T-helper 1 cell (primary cell): ENCODE measurements at places on chromosomes 1 and 21.
A peak's percentile ranks its signal among the peaks of the same experiment; 100 is the strongest.

- DNase-seq: no peak
These were observed 32.4 kb upstream of the PTGFRN start for GRCh38 chr1:116877141-116877818.

DNA sequence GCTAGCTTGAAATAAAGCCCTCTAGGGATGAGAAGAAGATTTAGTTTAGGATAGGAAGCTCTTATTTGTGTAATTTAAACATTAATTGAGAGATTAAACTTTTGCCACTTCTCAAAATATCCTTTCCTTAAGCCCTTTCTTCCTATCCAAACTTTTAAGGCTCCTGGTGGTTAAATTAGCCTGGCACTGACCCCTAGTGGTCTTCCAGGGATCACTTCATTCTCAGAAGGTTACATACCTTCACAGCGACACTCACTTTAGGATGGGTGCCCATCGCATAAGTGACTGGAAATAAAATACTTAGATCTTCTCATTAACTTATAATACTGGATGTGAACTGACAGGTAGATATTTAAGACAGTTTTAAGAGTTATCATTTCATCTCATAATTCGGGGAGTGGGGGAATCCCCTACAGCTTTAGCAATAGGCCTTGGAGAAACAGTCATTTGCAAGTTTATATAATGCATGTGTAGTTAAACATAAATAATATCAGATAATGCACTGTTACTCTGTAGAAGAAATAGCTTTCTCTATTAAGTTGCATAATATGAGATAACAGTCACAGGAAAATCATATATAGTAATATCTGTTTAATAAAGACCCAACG, 7.4 kb downstream of the LHX9 start:
- DNase-seq: no peak

DNA sequence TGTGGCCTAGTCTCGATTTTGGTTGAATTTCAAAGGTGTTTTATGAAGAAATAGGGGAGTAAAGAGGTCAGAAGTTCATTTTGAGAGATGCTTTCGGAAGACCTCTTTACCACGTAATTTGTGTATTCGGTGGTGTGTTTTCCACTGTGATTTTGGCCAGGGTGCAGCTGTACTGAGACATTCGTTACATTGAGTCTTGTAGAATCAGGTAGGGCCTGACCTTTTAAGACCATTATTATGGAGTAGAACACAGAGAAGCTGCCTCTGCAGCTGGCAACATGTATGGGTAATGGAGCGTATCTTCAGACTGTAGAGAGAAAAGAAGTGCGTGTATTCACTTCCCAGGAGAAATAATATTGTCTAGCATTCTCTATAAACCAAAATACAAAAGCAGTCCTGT, 326.5 kb downstream of the PDE4B start:
- no peak for DNase-seq

GRCh38 chr1:25065795-25066238, 135.7 kb upstream of the RUNX3 start:
- no peak for DNase-seq

GRCh38 chr1:160095382-160096105, 2.9 kb downstream of the IGSF8 start:
- DNase-seq: no peak

- no peak for DNase-seq
These were observed 1.5 kb downstream of the GALNT2 start for GRCh38 chr1:230068621-230068873.

GRCh38 chr1:225449261-225449660, 21.4 kb upstream of the LBR start:
- DNase-seq: no peak

- no peak for DNase-seq
These were observed 199.3 kb downstream of the TTLL7 start for GRCh38 chr1:83799594-83799993.

DNA sequence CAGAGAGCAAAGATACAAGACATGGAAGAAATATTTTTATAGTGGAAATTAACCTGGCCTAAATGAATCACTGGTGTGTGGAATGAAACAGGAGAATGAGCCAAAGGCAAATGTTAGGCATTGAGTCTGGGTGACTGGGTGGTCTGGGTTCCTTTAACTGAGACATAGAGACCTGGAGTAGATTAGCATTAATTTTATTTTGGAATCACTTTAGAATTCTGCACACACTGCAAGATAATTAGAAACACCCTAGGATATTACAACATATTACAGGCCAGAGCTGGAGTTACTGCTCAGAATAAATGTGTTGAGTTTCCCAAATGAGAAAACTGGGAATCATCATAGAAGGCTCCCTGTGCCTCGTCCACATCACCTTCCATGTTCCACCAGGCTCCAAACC, 85.5 kb downstream of the PLPPR5 start:
- DNase-seq: no peak

GRCh38 chr1:66258404-66259105, 275.4 kb upstream of the SGIP1 start:
- no peak for DNase-seq

GRCh38 chr1:210607361-210607760, 278.7 kb downstream of the HHAT start:
- no peak for DNase-seq

DNA sequence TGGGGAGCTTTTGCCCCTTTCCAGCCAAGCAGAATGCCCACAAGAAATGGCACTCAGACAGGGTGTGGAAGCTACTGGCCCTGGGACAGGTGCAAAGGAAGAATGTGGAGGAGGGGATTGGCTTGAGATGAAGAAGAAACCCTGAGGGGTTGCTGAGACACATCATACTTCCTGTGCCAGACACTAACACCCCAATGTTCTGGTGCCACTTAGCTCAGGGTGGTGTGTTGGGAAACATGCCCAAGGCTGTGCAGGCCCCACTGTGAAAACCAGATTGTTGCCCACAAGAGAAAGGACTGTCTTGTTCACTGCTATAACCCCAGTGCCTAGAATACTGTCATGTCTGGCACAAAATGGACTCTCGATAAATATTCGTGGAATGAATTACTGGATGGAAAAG, 9.9 kb upstream of the PAQR6 start:
- DNase-seq: no peak

GRCh38 chr1:211378844-211379243, 52.2 kb downstream of the TRAF5 start:
- no peak for DNase-seq

DNA sequence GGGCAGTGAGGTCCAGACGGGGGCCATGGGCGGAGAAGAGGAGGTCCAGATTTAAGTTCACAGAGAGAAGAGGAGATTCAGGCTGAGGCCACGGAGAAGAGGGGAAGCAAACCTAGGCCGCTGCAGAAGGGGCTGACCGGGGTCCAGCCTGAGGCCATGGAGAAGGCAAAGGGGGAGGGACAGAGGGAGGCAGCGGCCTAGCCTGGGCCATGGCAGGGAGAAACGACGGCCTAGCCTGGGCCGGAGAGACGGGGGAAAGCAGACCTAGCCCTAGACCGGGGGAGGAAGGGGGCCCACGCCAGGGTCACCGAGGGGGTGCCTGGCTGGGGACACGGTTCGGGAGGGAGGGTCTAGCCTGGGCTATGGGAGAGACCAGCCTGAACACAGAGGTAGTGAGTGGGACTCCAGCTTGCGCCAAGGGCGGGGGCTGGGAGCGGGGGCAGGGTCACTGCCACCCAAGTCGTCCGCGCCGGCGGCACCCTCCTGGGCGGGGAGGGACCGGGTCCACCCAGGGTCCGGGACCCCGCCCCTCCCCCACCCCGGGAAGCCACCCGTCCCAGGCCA, 459 bp downstream of the CAPZB start:
- DNase-seq: no peak

- no peak for DNase-seq
These were observed 56.8 kb downstream of the ACP6 start for GRCh38 chr1:147613506-147613905.

- DNase-seq: no peak
These were observed 4.1 kb downstream of the OLFML3 start for GRCh38 chr1:113983391-113983790.

DNA sequence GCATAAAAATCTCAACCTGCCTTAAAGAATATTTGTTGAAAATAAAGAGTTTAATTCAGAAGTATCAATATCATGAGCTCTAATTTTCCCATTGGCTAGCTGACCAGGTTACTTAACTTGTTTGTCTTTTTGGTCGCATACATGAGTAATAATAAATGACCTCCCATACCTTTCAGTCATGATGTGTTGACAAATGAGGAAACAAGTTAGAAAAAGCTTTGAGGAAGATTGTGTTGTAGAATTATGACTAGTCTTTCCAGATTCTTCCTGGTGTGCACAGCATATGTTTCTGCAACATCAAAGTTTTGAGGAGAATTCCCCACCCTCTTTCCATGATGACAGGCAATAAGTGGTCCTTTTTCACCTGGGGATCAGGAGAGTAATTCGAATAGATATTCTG, 17.6 kb upstream of the PAPPA2 start:
- DNase-seq: no peak

GRCh38 chr1:243253926-243254232, 1.2 kb downstream of the CEP170 start:
- DNase-seq: no peak

GRCh38 chr1:54996359-54996868, 2.3 kb upstream of the BSND start:
- DNase-seq: peak; percentile 62

DNA sequence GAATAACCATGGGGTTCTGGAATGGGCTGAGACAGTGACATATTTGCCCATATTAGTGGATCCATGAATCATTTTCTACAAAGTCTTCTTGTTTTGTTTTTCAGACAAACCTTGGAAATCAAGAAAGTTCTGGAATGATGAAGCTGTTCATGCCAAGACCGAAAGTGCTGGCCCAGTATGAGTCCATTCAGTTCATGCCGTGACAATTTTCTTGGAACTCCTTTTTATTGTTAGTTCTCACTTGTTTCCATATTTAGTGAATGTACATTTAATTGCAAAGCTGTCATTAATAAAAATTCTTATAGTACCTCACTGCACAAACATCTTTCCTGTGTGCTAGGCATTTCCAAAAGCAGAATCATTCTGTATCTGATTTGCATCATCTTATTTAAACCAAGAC, 100.6 kb upstream of the KCNJ15 start:
- DNase-seq: no peak

DNA sequence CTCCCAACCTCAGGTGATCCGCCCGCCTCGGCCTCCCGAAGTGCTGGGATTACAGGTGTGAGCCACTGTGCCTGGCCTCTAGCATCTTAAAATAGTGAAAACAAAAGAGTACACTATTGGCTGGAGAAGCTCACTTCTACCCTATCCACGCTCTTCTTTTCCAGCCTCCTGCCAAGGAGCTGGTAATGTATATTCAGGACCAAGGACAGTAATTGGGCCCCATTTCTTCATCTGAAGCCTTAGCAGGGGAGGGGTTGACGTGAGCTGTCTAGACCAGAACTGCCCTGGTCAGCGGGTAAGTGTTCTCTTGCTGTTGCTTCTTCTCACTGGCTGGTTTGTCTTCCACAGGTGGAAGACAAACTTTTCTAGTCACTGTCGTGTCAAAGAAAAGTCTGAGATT, 70.2 kb downstream of the DNM3 start:
- no peak for DNase-seq

- no peak for DNase-seq
These were observed 2219.4 kb downstream of the NCAM2 start for GRCh38 chr21:23217597-23217996.

DNA sequence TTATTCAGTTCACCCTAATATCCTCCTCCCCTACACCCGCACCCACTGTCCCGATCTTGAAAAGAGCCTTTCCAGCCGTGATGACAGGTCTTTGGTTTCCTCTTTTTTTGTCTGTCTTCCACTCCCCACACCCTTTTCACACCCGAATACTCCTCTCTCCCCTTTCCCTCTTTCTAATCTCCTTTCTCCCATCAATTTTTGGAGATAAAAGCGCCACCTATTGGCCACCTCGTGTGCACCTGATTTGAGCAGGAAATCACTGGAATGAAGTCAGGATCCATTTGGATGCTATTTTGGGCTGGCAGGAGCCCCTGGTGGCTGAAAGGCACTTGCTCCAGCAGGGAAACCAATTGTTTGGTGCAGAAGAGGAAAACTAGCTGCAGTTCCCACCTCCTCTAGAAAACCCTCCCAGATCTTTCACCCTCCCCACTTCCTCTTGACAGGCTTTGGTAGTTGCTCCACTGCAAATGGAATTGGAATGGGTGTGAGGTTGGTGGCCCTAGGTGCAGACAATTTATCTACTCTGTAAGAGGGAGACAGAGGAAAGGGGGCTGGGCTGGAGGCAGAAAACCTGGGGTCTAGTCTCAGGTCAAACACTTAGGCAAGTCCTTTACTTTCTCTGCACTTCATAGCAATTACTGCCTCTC, 8.4 kb downstream of the FOXE3 start:
- DNase-seq: no peak

- no peak for DNase-seq
These were observed 6.1 kb downstream of the HSPA13 start for GRCh38 chr21:14376854-14377253.

GRCh38 chr1:226532553-226532952, 16.0 kb upstream of the STUM start:
- DNase-seq: no peak

DNA sequence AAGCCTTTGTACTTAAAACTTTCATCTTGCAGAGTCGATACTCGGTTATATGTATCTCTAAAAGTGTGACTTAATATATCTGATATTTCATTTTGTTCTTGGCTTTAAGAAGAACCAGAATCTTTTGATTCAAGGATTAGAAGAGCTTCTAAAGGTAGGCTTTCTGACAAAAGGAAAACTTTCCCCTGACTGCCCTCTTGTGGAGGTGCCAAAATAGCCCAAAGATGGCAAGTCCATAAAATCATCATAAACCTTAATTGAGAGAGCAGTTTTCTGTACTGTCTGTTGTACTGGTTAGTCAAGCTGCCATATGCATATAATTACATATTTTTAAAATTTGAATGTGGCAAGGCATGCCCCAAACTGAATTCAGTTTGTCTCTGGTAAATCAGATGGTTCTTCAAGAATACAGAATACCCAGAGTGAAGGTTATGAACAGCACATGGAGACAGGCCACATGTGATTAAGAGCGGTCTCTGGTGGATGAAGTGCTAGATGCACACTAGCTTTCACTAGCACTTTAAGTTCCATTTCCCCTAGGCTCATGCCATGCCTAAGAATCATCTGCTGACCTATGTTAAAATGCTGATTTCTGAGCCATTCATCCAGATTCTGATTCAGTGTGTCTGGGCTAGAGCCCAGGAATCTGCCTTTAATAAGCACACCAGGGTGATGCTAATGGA, 27.7 kb upstream of the ELAVL4 start:
- no peak for DNase-seq

DNA sequence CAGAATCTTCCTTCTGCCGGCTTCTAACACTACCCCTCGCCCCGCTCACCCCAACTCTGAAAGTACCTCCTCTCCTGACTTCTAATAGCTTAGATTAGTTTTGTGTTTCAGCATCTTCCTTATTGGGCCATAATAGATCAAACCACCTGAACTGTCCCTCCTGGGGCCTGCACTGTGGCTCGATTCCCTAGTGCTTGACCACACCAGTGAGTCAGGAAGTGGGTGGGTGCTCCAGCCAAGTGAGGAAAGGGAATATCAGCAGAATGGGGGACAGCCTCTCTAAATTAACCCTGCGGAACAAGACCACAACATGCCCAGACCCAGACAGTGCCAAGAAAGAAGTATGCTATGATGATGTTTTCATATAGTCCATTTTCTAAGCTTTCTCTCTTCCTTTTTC, 8.5 kb downstream of the SERTAD4 start:
- no peak for DNase-seq

- DNase-seq: no peak
These were observed 886.2 kb downstream of the LTN1 start for GRCh38 chr21:28106370-28106890.

GRCh38 chr1:9115351-9116205, 13.3 kb downstream of the GPR157 start:
- no peak for DNase-seq

GRCh38 chr21:46183910-46184624, at the start of gene SPATC1L:
Gene SPATC1L (minus strand): TSS chr21:46184459. CDS start chr21:46182816, 1,643 bp downstream.
- DNase-seq: peak; percentile 40

- no peak for DNase-seq
These were observed 55.7 kb upstream of the NADK start for GRCh38 chr1:1833916-1834325.
